ENCODE measurements at places on chromosomes 2 and 18. TPM values are rescaled to one million over a fixed set of nuclear protein-coding genes. Genes with fewer than 3 reads are reported as not detected.

KANSL1L gene
- 55.2 TPM for polyA plus RNA-seq

ARHGAP28 gene
- polyA plus RNA-seq, result 69.3 TPM

FZD7 gene
- polyA plus RNA-seq, result 76.7 TPM

PROKR1 gene
- 0.20 TPM for polyA plus RNA-seq

BCL11A gene
- polyA plus RNA-seq, result 10.9 TPM

FLACC1 gene
- 2.3 TPM for polyA plus RNA-seq

AGXT gene
- not detected for polyA plus RNA-seq
